Uterine smooth muscle cell (primary cell): ENCODE measurements at places on chromosomes 7 and 10. TPM values are rescaled to one million over a fixed set of nuclear protein-coding genes. Genes with fewer than 3 reads are reported as not detected.

WEE2 gene
- total RNA-seq: not detected in 2 replicates

OPALIN gene
- total RNA-seq: not detected in 2 replicates

CCSER2 gene
- total RNA-seq: 36.0 and 36.9 TPM in 2 replicates

KNDC1 gene
- 1.3 and 3.2 TPM in 2 replicates for total RNA-seq

LEP gene
- 0.12 TPM in 1 of 2 replicates, not detected in the other for total RNA-seq

PIP gene
- not detected in 2 replicates for total RNA-seq

CLCN1 gene
- not detected in 2 replicates for total RNA-seq

COBL gene
- under 0.01 TPM in 2 replicates for total RNA-seq

FIS1 gene
- total RNA-seq: 225 and 261 TPM in 2 replicates

PGAM2 gene
- total RNA-seq: 0.33 and 0.37 TPM in 2 replicates

GPR15LG gene
- not detected in 2 replicates for total RNA-seq

STK32C gene
- total RNA-seq: 10.1 and 18.5 TPM in 2 replicates

RASSF4 gene
- total RNA-seq: 3.8 and 6.0 TPM in 2 replicates

CISD1 gene
- 20.6 and 25.7 TPM in 2 replicates for total RNA-seq

HMX3 gene
- total RNA-seq: not detected in 2 replicates

ODAD2 gene
- total RNA-seq: 3.5 and 8.4 TPM in 2 replicates

DKK1 gene
- total RNA-seq: 292 and 421 TPM in 2 replicates

GPNMB gene
- 145 and 280 TPM in 2 replicates for total RNA-seq

CCL26 gene
- total RNA-seq: 1.7 and 2.4 TPM in 2 replicates

SMKR1 gene
- 0.25 and 0.44 TPM in 2 replicates for total RNA-seq

MYL10 gene
- not detected in 2 replicates for total RNA-seq

NEUROG3 gene
- not detected in 2 replicates for total RNA-seq

NODAL gene
- total RNA-seq: not detected in 2 replicates

C10orf105 gene
- total RNA-seq: under 0.01 TPM in 2 replicates

EPHB6 gene
- 4.4 and 5.0 TPM in 2 replicates for total RNA-seq

ZNF853 gene
- total RNA-seq: 1.2 and 3.9 TPM in 2 replicates

GATA3 gene
- total RNA-seq: not detected in 2 replicates

NPFFR1 gene
- total RNA-seq: not detected in 2 replicates

FAM24B gene
- 4.2 and 9.0 TPM in 2 replicates for total RNA-seq

CLDN3 gene
- total RNA-seq: 0.12 and 0.44 TPM in 2 replicates

HTR5A gene
- total RNA-seq: under 0.01 TPM in 1 of 2 replicates, not detected in the other

NKX2-3 gene
- not detected in 2 replicates for total RNA-seq

NUTM2E gene
- total RNA-seq: not detected in 2 replicates

PNLIPRP1 gene
- total RNA-seq: not detected in 2 replicates

ABCC2 gene
- total RNA-seq: 0.55 and 0.75 TPM in 2 replicates

GPR26 gene
- not detected in 2 replicates for total RNA-seq

FXYD4 gene
- total RNA-seq: not detected in 2 replicates

SPDYE5 gene
- 0.11 and 0.12 TPM in 2 replicates for total RNA-seq

AKR1D1 gene
- under 0.01 TPM in 1 of 2 replicates, not detected in the other for total RNA-seq

DUSP5 gene
- 58.5 and 67.8 TPM in 2 replicates for total RNA-seq

PDE6C gene
- total RNA-seq: not detected in 2 replicates

SOSTDC1 gene
- not detected in 2 replicates for total RNA-seq

PTPRN2 gene
- 0.11 and 0.50 TPM in 2 replicates for total RNA-seq
